Heart left ventricle (tissue), 16 donors: ENCODE measurements at places on chromosomes 5 and 9. TPM values are rescaled to one million over a fixed set of nuclear protein-coding genes. Genes with fewer than 3 reads are reported as not detected.

DNA sequence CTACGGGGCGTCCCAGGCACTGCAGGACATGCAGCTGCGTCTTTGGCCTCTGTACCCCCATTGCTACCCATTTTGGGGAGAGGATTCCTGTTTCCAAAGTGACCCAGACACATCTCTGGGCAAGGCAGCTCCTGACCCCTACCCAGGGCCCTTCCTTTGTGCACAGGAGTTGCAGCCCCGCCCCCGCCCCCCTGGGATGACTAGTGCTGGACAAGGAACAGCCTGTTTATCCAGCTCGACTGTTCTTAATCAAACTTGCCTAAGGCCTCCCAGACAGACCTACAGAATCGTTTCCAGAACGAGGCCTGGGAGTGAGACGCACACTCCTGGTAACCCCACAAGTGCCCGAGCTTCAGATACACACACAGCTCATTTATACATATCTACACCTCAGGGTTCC is 13.2 kb downstream of the DIPK1B start:
- no peak for DNase-seq

DNA sequence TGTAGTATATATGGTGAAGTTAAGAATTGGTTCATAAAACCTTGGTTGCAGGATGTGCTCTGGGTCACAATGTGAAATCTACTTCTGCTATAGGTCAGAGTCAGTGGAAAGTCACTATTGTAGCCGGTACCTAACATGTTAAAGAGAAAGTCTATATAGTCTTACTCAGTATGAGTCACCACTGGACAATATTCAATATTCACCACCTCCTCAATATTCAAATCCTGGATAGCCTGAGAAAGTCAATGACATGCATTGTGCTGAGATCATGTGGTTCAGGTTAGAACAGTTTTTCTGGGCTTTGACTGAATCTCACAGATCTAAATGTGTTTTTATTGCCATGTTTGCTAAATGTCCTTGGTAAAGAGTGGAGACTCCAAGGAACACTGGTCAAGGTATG is 108.8 kb downstream of the HMHB1 start:
- no peak for DNase-seq

The INSL6 gene
- not detected for polyA plus RNA-seq

The GABRA6 gene
- polyA plus RNA-seq: not detected

DNA sequence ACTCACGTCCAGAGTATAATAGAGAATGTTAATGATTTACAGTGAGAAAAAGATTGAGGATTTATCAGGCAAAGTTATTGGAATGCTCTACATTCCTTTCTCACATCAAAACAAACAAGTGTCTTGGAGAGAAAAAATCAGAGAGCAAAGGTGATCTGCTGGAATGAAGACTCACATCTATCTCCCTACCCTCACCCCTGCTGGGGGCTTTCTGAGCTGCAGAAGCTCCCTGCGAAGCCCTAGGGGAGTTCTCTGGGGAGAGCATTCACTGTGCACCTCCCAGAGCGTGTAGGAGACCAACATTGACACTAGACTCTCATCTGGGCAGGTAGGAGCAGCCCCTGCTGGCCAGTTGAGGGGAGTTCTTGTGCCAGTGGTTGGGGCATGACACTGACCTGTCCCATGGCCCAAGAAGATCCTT is 76.6 kb upstream of the ADAMTS16 start:
- DNase-seq: no peak

- no peak for DNase-seq
These were observed 30.9 kb downstream of the CEMIP2 start for GRCh38 chr9:71737455-71737854.
